Right lung (tissue), 10 donors: ENCODE measurements at places on chromosomes 2 and 18.

GRCh38 chr2:24788816-24789215 is 4.4 kb downstream of the PTRHD1 start:
- DNase-seq: no peak

DNA sequence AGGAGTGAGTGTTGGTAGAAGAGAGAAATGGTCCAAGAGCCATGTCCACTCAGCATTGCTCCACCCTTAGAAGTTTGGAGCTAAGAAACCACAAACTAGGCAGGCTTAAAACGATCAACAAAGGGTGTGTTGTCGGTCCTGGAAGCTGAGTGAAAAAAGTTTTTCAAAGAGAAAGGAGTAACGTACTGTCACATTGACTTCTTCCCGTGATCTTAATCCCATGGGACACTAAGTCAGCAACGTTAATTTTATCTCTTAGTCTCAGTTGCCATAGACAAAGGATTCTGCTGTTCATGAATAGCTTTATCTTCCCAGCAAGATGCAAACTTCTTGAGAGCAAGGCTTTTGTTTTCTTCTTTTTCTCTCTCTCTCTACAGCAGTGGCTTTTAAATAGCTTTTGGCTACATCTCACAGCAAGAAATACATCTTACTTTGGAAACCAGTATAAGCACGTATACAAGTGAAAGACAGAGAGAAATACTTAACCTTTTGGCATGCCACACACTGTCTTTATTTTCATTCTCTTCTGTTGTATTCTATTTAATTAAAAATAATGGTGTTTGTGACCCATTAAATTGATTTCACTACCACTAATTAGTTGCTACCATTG is 377.4 kb downstream of the TGIF1 start:
- DNase-seq: no peak

GRCh38 chr2:41475959-41476358 is 571.9 kb upstream of the PKDCC start:
- DNase-seq: no peak

DNA sequence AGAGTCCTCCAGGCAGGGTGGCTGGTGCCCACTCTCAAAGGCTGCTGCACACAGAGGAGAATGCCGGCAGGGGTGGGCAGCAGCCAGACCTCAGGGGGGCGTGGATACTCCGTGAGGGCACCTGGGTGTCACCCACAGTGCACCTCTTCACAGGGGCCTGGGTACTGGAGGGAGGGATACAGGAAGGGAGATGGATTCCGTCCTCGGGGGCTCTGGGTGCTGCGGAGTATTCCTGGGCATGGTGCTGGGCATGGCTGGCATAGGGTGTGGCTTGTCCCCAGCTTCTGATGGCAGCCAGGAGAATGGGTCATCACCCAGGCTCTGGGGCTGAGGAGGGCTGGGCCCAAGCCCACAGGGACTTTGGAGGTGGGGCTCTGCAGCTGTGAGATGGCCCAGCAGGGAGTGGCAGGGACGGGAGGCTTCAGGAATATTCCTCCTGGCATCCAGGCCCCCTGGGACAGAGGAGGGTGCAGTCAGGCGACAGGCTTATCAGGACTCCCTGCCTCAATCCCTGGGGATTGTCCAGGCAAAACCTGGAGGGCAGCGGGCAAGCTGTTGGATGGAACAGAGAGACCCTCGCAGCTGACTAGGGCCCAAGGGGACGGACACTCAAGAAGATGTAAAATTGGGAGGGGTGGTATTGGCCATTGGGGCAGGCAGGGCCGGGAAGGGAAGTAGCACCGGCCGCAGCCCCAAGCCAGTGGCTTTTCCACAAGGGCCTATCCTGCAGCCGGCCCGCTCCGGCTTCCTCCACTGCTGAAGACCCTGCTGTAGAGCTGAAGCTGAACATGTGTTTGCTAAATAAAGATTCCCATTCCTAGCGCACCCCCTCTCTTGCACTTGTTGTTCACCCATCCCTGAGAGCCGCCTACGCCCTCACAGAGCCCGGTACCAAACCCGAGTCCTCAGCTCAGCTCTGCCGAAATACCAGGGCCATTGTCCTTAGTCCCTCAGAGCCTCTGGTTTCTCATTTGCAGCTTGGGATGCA is 5.7 kb upstream of the KLHL30 start:
- no peak for DNase-seq

GRCh38 chr2:210072922-210073509 is 70.6 kb downstream of the RPE start:
- peak; percentile 13 for DNase-seq

DNA sequence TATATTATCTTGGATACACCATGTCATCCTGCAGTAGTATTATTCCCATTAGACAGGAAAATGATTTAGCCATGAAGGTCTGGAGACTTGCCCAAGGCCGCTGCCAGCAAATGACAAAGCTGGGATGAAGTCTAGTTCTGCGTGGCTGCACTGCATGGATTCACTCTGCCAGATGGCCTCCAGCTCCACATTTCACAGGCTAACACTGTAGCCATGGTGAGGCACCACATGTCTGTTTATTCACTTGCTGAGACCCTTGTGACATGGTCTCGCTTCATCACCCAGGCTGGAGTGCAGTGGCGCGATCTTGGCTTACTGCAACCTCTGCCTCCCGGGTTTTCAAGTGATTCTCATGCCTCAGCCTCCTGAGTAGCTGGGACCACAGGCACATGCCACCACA is 31.5 kb upstream of the SCG2 start:
- DNase-seq: no peak

DNA sequence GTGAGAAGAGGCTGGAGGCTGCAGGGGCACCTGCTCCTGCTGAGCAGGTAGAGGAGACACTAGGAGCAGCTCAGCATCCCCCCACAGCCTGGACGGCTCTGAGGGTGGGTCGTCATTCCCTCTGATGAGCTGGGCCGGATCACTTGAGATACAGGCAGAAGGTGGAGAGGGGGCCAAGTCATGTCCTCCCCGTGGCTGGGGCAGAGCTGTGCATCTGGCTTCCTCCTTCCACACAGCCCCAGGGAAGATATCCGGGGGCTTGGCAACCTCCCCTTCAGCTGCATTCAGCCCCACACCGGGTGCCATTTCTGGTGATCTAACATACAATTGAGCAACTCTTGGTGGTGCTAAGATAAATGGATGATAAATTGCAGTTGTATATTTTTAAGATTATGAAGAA is 236.9 kb downstream of the LDLRAD4 start:
- no peak for DNase-seq

GRCh38 chr2:24613154-24613814 is 122.2 kb downstream of the NCOA1 start:
- DNase-seq: no peak

GRCh38 chr18:32822197-32822596 is 49.4 kb upstream of the KLHL14 start:
- DNase-seq: no peak

DNA sequence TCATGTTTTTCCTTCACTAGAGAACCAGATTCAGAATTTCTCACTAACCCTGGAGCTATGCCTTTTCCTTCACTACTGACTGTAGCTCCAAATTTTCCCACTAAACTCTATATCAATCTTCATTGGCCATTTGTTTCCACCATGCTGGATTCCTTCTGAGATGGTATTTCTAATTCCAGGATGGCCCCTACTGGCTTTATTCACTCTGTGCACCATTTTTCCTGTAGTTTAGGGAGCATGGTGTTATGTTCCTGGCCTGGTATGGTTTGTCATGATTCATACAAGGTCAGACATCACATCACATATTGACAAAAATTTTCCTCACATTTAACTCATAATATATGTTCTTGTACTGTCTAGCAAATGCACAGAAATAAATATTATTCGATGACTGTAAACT is 229.2 kb upstream of the TFPI start:
- no peak for DNase-seq

DNA sequence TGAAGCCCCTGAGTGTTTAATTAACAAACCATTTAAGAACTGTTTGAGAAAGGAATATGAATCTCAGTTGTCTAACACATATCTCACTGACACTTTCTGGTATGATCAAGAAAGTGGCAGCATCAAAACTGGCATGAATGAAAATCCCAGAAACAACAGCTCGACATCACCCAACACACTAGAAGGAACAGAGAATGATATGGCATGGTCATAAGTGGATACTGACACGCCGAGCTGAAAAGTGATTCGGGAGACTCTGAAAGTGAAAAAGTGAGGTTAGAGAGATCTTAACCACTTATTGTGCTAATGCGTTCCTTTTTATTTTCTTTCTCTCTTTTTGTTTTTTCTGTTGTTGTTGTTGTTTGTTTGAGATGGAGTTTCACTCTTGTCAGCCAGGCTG is 37.9 kb downstream of the MRPL35 start:
- no peak for DNase-seq

DNA sequence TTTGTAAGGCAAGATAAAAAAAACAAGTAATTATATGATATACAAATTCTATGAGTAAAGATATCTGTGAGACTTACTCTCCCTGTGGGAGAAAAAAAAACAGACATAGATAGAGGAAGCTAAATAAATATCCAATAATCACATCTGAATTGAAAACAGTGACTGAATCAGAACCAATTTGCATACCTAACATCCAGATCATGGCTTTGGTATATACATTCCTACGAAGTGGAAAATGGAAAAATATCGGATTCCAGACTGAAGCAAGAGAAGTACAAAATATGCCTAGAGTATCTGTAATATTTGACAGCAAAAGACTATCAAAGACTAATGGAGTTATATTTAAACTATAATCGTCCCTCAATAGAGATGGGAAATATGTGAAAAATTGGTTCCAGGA is 1108.1 kb upstream of the CHAC2 start:
- DNase-seq: no peak

- DNase-seq: no peak
Observed at GRCh38 chr2:55550368-55551102, 31.0 kb downstream of the CFAP36 start.

GRCh38 chr2:147937744-147938349 is 82.7 kb downstream of the ORC4 start:
- peak; percentile 10 for DNase-seq

- no peak for DNase-seq
Observed at GRCh38 chr2:147348931-147349555, 495.8 kb upstream of the ACVR2A start.

GRCh38 chr2:221380062-221380461 is 192.0 kb downstream of the EPHA4 start:
- no peak for DNase-seq

DNA sequence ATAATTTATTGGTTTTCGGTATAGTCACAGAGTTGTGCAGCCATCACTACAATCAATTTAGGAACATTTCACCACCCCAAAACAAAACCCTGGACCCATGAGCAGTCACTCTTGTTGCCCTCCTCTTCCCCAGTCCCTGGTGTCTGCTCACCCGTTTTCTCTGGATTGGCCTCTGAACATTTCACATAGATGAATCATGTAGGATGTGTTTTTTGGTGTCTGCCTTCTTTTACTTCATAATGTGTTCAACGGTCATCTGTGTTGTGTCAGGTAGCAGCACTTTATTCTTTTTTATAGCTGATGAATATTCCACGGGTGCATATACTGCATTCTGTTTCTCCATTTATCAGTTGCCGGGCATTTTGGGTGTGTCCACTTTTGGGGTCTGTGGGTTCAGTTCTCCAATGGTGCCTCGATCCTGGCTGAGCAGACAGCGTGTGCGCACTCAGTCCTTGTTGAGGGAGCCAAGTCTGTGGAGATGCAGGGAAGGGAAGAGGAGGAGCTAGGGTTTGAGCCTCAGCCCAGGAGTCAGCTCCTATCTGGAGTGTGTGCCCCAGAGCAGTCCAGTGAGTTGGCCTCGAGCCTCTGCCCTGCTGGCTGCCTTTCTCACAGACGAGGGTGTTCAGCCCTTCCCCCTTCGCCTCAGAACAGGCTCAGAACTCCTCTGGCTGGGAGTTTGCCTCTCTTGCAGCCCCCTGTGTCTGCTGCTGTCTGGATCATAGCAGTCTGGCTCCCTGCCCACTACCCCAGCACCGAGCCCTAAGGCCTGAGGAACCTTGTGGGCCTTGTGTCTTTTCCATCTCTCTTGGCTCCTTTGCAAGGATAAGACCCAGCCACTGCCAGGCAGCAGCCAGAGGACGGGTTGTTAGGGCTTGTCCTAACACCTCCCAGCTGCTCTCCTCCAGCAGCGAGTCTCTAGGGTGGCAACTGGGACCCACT is 18.0 kb downstream of the C2orf74 start:
- DNase-seq: peak; percentile 67
